ENCODE measurements at places on chromosomes 2 and 18.
A peak's percentile ranks its signal among the peaks of the same experiment; 100 is the strongest.

GRCh38 chr2:21317131-21317530 is 193.4 kb downstream of the TDRD15 start:
- no peak for DNase-seq

DNA sequence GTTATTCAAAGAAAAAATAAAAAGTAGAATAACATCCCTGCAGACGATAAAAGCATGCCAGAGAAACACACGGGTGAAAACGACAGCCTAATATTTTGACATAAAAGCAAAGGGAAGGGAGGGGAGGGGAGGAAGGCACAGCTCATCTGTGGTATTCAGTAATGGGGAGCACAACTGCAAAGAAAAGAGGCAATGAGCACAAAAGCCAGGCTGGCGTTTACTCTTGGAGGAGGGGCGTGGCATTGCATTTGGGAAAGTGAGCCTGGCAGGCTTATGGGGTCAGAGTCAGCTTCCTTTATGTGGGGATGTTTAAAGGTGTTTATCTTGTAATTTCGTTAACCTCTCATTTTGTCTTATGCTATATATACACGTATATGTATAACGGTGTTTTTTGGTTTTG is 53.2 kb downstream of the STEAP3 start:
- no peak for DNase-seq

- DNase-seq, result no peak
Measured at GRCh38 chr2:237744613-237745249, 53.8 kb upstream of the RBM44 start.

GRCh38 chr2:149743842-149744448 is 156.4 kb upstream of the MMADHC start:
- DNase-seq, result peak; percentile 90

DNA sequence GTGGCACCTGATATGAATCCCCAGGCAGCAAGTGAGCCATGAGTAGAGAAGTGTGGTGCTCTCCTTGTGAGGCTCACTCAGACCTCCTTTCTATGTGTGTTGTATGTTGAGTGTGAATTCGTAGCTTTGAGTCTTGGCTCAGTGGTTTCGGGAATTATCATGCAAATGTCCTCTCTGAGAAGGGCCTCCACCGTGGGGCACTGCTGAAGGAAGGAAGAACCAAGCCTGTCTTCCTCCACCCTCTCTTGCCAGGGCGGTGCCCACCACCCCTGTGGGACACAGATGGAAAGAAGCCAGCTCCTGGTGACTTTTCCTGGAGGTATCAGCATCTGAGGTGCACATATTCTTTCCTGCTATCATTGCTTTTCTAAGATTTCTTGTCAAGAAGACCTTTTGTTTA is 156.1 kb downstream of the MYT1L start:
- DNase-seq, result no peak

GRCh38 chr2:74756356-74756890 is 77.5 kb upstream of the HK2 start:
- DNase-seq, result no peak

DNA sequence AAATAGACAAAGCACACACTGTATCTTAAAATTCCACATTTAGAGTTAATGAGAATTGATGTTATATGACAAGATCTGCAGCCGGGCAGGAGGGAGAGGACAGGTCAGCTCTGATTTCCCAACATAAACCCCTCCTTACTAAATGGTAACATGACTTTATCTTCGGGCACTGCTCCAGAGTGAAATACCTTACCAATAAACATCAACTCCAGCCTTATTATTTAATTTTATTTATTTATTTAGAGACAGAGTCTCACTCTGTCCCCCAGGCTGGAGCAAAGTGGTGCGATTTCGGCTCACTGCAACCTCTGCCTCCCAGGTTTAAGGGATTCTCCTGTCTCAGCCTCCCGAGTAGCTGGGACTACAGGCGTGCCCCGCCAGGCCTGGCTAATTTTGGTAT is 1.7 kb downstream of the CYB5A start:
- no peak for DNase-seq

GRCh38 chr2:126950504-126950903 is 51.8 kb downstream of the TEX51 start:
- no peak for DNase-seq

GRCh38 chr2:190618030-190618429 is 30.9 kb upstream of the NAB1 start:
- no peak for DNase-seq

- DNase-seq, result no peak
Measured at GRCh38 chr18:3150274-3150673, 69.5 kb downstream of the MYOM1 start.

DNA sequence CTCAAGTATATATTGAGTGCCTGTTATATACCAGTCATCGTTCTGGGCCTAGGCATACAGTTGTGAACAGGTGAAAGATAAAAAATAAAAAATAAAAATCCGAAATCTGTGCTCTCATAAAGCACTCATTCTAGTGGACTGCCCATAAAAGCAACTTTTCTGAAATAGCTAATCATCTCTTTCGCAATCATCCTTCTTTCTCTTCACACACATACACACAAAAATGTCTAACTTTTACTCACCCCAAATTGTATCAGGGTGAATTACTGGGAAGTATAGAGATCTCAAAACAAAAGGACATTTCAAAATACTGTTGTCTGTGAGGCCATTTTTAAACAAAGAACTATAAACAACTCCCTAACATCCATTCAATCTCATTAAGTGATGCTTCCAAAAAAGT is 29.6 kb upstream of the ORC2 start:
- no peak for DNase-seq

DNA sequence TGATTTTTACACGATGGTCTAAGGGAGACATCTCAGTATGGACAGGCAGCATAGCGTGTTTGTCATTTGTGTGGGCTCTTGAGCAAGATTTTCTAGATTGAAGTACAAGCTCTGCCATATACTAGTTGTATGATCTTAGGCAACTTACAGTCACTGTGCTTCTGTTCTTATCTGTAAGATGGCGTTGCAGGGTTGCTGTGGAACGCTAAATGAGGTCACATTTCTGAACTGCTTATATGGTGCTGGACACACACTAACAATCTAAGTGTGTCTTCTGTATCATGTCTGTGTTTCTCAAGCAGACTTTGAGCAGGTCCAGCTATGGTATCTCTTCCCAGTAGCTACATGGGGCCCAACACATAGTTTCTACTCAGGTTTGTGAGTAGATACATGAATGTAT is 29.2 kb downstream of the PARD3B start:
- DNase-seq, result no peak

GRCh38 chr2:227183657-227184367 is 19.4 kb downstream of the COL4A3 start:
- no peak for DNase-seq

DNA sequence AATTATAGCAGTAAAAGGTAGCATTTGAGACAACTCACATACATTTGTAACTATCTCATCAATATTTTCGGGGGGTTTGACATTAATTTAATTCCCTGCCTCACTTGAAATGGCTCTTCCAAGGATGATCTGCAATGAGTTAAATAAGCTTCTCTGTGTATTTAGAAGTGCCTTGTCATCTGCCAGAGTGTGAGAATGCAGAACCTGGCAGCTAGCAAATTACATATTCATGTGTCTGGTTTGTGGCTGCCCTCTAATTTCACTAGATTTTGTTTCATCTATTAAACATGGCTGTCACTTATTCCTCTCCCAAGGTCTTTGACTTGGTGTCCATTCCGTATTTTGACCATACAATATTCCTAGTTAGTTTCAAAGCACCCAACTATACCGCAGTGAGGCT is 158.3 kb upstream of the CAVIN2 start:
- no peak for DNase-seq

DNA sequence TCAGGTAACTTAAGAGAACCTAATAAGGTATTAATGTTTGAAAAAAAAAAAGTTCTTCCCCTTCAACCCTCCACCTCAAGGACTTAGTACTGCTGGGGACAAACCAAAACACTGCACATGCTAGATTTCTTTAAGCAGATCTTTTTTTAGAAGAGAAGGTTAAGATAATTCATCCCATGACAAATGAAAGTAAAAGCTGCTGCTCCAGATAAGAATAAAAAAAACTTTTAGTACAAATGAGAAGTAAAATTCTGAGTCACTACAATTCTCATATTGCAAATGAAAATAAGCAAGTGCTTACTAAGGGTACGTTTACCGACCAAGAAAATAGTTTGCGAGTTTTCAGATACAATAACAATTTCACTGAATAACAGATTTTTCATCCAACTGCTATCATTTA is 8.9 kb downstream of the STAM2 start:
- no peak for DNase-seq

DNA sequence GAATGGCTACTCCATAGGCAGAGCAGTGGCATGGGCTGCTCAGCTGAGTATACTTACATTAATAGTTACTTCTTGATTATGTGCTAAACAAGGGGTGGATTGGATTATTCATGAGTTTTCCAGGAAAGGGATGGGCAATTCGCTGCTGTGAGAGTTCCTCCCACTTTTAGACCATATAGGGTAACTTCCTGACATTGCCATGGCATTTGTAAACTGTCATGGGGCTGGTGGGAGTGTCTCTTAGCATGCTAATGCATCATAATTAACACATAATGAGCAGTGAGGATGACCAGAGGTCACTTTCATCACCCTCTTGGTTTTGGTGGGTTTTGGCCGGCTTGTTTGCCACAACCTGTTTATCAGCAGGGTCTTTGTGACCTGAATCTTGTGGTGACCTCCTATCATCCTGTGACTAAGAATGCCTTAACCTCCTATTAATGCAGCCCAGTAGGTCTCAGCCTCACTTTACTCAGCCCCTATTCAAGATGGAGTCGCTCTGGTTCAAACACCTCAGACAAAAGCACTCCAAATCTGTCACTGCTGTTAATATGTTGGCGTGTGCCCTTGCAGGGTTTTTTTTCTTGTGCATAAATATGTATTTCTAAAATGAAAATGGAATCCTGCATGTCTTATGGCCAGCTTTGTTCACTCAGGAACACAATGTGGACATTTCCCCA is 56.0 kb downstream of the CYBRD1 start:
- no peak for DNase-seq

GRCh38 chr18:32276906-32277305 is 87.1 kb downstream of the MEP1B start:
- DNase-seq, result no peak

GRCh38 chr2:225998653-225999052 is 599.1 kb downstream of the NYAP2 start:
- DNase-seq, result no peak

DNA sequence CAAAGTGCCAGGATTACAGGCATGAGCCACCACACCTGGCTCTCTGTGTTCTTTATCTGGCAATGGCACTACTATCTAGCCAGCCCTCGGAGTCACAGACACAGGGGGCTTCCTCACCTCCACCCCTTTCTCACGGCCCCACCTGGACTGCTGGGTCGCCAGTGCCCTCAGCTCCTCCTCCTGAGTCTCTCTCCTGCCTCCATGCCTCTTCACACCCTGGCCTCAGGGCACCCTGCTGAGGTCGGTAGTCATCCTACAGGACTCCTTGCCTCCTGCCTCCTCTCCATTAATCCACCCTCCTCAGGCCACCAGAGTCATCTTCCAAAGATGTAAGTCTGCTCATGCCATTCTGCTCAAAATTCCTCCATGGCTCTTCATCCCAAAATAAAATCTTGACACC is 8.6 kb upstream of the ASPRV1 start:
- no peak for DNase-seq

GRCh38 chr2:1477196-1478040 is 64.2 kb downstream of the TPO start:
- no peak for DNase-seq

DNA sequence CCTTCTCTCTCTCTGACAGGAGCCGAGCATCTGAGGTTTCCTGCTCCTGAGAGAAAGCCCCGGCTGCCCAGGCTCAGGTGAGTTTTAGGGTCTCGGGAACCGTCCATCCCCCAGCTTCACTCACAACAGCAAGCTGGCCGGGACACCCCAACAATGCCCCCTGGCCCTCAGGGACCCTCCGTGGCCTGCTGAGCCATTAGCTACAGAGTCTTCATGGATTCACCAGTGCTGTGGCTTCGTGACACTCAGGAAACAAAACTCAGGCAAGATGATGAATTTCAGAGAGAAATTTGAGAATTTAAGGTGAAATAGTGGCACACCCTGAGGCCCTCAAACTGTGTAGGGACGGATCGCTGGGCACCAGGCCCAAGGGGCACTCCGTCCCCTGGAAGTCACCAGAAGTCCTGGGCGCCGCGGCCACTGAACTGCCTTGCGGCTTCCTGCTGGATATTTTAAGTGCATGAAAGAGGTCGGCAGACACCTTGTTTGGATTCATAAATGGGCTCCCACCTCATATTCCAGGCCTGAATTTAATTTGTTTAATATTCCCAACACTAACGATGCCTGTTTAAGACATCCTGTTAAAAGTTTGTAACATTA is 368.3 kb upstream of the SALL3 start:
- no peak for DNase-seq

DNA sequence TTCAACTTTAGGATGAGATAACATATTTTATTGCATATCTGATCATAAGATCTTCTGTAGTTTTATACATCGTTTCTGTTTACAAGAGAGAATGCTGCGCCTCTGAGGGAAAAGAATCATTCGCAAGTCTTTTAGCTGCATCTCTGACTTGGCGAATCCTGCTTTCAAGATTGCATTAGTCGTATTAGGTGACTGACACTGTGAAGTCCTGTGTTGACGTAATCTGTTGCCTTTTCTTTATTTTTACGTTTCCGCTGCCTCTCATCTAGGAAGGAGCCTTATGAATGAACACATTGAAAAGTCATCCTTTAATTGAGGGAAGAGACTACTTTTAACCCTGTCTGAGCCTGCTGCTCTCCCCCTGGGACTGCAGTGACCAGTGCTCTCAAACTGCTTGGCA is 101.5 kb downstream of the LDLRAD4 start:
- DNase-seq, result no peak

- DNase-seq, result no peak
Measured at GRCh38 chr2:152236191-152236925, 60.8 kb upstream of the STAM2 start.

GRCh38 chr2:172574965-172575364 is 19.1 kb downstream of the PDK1 start:
- DNase-seq, result no peak

- DNase-seq, result no peak
Measured at GRCh38 chr18:2197946-2198345, 373.4 kb downstream of the METTL4 start.

GRCh38 chr2:172137109-172137508 is 34.4 kb upstream of the DLX2 start:
- no peak for DNase-seq

- no peak for DNase-seq
Measured at GRCh38 chr2:118319271-118319684, 231.0 kb downstream of the INSIG2 start.

GRCh38 chr2:97808816-97809215 is 95.4 kb downstream of the ZAP70 start:
- DNase-seq, result no peak

- DNase-seq, result peak; percentile 93
Measured at GRCh38 chr18:7617738-7618422, 50.8 kb downstream of the PTPRM start.

GRCh38 chr18:31716362-31716761 is 32.0 kb upstream of the B4GALT6 start:
- no peak for DNase-seq
